H9 (cell line): ENCODE measurements at places on chromosomes 1 and 21.
A peak's percentile ranks its signal among the peaks of the same experiment; 100 is the strongest.

DNA sequence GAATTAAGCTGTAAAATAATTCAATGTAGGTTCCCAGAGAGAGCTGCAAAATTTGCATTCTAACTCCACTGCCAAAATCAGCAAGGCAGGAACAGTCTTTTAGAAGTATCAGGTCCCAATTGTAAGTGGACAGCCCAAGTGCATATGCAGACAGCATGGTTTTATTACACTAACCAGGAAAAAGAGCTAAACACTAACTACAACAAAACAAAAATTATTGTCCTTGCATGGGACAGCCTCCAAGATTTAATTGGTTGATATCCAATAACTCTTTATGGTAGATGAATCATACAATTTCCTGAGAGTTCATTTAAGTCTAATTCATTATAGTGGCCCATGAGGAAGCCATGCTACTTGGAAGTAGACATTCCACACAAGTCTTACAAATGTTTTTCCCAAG, 154.3 kb upstream of the ZNF648 start:
- no peak for DNase-seq

DNA sequence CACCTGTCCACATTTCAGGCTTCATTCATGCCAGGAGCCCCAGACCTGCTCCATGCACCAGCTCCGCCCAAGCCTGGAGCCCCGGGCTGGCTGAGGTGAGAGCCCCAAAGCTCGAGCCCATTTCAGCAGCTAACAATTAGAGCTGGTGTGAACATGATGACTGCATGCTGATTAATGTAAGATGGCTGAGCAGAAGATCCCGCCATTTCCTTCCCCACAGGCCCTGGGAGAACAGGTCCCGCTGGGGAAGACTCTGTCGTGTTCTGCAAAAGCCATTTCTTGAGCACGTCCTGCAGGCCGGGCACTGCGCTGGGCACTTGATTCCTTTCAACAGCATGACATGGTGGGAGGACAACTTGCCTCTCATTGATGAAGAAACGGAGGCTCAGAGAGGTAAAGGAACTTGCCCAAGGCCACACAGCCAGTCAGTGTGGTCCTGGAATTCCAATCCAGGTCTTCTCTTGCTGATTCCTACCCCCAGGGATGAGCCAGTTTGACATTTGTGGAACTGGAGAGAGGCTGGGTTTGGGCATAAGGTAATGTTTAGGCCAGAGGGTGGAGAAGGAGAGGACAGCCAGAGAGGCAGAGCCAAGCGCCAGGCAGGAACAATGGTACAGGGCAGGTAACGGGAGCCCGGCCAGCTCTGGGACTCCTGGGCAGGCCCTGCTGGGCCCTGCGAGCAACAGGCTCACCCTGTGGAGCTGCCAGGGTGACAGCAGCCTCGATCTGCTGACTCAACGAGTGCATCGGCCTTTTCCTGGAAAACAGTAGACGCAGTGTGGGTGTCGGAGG, 28.1 kb upstream of the EPHA2 start:
- no peak for DNase-seq

GRCh38 chr1:226627050-226627755, 78.6 kb downstream of the STUM start:
- DNase-seq: no peak

DNA sequence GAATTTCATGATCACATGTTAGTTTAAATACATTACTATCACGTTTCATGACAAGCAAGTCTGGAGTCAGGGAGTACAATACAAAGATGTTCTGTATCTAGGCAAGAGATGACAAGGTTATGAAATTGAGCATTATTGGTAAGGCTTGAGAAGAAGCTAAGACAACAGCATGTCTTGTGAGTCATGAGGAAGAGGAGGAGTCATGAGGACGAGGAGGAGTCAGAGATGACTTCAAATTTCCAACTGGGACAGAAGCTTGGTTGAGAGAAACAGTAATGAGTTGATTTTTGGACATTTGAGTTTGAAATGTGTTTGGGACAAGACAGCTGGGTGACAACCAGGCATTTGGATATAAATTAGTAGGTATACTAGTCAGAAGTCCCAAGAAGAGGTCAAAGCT, 4.3 kb upstream of the UBE2U start:
- no peak for DNase-seq

DNA sequence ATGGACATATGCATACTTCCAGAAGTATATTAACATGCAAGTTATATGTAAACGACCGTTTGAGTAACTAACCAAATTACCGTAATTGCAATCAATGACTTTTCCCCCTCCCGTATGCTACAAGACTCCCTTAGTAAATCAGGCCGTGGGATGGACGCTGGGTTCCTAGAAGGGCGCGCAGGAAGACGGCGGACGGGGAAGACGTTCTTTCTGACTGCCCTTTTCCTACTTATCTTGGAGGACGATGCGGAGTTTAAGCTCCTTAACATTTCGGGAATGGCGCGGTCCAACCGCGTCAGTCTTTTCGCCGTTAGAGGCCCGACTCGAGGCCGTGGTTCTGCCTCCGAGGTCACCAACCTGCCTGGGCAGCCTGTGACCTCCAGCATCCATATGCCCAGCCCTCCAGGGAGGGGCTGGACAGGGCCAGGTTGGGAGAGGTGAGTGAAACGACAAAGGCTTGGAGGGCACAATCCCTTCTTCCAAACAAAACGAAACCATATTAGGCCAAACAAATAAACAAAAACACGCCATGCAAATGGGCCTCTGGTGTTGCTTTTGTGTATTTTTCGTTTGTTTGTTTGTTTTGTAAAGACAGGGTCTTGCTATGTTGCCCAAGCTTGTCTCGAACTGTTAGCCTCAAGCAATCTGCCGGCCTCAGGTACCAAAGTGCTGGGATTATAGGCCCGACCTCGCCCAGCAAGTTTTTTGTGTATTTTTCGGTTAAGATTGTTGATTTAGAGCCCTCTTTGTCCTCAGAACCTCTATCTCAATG, 873 bp upstream of the PI4KB start:
- peak; percentile 59 for DNase-seq

DNA sequence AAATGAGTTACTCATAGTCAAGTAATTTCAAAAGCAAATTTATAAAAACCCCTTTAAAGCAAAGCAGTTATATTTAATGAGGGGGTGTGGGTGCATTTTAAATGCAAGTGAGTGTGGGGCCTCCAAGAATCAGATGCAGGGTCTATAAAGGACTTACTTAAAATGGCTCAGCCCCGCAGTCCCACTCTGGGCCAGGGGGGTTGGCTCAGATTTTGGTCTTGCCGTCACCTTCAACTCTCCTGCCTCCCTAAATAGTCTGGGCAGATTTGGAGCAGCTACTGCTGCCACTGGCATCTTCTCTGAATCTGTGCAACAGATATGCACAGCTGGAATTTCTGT, 16.2 kb downstream of the AMPD2 start:
- DNase-seq: no peak

GRCh38 chr21:26096494-26097371, 73.8 kb downstream of the APP start:
- DNase-seq: no peak

- no peak for DNase-seq
These were observed 143.9 kb downstream of the PHTF1 start for GRCh38 chr1:113615425-113615824.

GRCh38 chr1:34806396-34806795, 13.6 kb downstream of the GJA4 start:
- DNase-seq: no peak

DNA sequence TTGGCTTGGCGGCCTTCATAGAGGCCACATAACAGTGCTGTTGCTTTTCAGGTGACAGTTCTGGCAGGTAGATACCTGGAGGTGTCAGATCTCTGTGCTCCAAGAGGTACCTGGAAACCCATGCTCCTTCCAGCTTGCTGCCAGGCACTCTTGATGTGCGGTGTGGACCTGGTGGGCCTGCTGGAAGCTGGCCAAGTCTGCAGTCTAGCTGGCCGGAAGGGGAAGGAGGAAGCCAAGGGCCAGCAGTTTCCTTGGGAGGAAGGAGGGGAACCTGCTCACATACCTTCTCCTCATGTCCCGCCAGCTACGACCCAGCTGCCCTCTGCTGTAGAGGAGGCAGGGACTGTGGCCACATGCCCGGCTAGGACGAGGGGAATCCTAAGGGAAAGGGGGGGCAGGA, 166.4 kb upstream of the AJAP1 start:
- no peak for DNase-seq

DNA sequence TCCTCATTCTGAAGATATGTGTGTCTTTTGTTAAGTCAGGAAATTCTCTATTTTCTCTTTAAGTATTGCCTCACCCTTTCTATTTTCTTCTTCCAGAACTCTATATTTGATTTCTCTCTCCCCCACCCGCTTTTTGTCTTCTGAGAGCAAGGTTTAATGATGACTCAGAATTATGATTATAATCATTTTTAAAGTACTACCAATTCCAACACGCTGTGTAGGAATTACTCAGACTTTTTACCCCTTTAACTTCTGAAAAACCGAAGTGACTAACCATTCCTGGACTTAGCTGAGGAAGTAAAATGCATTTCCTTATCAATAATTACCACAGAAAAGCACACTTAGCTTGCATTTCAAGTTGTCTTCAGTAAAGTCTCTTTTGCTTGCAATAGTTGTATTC, 20.8 kb upstream of the SCYL3 start:
- no peak for DNase-seq

GRCh38 chr21:42721341-42721824, 68.0 kb downstream of the PDE9A start:
- no peak for DNase-seq

- no peak for DNase-seq
These were observed 19.9 kb upstream of the NEK2 start for GRCh38 chr1:211695135-211695816.

- no peak for DNase-seq
These were observed 684 bp upstream of the MRPL20 start for GRCh38 chr1:1407636-1408318.

DNA sequence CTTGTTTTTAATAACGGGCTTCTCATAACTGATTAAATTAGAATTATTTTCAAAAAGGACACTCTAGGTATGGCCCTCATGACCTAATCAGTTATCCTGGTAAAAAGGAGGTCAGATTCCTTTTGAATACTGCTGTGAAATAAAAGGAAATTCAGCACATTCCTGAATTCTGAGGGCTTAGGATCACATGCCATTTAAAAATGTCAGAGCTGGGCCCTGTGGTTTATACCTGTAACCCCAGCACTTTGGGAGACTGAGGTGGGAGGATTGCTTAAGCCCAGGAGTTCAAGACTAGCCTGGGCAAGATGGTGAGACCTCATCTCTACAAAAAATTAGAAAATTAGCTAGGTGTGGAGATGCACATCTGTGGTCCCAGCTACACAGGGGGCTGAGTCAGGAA, 18.0 kb upstream of the RABGGTB start:
- DNase-seq: no peak

GRCh38 chr1:230650300-230650699, 8.0 kb downstream of the COG2 start:
- DNase-seq: no peak

GRCh38 chr1:150322310-150322709, 977 bp downstream of the PRPF3 start:
- DNase-seq: no peak

GRCh38 chr21:27225151-27225550, 258.3 kb upstream of the ADAMTS5 start:
- no peak for DNase-seq

DNA sequence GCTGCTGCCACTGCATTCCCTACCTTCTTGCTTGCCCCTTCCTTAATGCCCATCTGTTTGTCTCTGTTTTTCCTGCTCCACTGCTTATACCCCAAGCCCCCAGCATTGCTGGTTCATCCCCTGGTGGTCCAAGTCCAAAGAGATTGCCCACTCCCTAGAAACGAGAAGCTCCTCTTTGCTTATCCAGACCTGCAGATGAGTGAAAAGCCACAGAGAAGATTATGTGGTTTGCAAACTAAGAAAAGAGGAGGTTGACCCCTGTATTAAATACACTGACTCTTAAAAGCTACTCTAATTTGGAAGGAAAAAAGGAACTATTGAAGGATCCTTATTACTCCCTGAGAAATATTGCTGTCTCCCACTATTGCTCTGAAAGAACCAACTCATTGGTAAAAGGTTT, 146.8 kb upstream of the RAB4A start:
- DNase-seq: no peak

DNA sequence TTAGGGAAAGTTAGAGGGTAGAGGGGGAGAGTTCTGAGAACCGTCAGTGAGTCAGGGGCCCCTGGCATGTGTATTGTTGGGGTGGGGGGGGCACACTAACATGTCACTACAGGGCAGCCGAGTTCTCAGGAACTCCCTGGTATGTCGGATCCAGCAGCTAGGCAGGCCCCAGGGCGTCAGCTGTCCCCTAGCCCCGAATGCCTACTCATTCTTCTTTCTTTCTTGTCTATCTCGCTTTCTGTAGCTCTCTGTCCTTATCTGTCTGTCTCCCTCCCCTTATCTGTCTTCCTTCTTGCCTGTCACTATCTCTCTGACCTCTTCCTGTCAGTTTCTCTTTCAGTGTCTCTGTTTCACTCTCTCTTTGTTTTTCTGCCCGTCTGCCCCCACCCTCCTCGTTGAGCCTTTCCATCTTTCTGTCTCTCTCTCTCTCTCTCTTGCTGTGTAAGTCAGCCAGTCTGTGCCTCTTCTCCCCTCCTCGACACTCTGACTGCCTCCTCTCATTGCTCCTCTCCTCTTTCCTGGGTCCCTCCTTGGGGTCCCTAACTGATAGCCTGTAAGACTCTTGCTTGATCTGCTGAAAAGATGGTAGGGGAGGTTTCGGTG, 2.4 kb downstream of the NTRK1 start:
- no peak for DNase-seq

DNA sequence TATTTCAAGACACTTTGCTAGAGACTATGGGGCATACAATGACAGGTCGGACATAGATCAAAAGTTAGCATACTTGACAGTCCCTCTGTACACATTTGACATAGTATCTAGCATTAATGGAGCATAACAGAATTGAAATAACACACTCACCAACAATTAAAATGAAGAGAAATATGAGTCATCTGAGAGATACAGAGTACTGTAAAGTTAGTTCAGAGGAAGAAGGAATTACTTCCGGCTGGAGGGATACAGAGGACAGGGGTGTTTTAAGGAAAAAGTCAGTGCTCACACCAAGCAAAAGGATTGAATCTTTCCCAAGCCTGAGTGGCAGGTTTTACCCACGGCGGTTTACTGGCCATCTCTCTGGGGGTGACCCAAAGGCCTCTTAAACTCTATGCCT, 2.4 kb downstream of the ZMYND12 start:
- no peak for DNase-seq

GRCh38 chr1:232101231-232101630, 474.6 kb downstream of the DISC1 start:
- DNase-seq: no peak

- DNase-seq: peak; percentile 28
These were observed 24.4 kb downstream of the SLC45A1 start for GRCh38 chr1:8342325-8342724.

DNA sequence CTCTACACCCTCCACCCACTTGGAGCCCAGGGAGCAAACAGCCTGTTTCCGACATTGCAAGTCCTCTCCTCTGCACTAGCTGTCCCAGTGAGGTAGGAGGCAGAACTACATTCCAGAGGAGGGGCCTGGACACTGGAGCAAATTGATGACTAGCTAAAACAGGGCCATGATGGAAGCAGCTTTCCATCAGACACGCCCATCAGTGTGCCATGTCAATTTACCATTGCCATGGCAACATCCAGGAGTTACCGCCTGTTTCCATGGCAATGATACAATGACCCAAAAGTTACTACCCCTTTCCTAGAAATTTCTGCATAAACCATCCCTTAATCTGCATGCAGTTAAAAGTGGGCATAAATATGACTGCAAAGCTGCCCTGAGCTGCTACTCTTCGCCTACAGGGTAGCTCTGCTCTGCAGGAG, 647.1 kb downstream of the PTPRU start:
- no peak for DNase-seq

GRCh38 chr1:199811163-199811562, 216.3 kb upstream of the NR5A2 start:
- DNase-seq: no peak

- peak; percentile 67 for DNase-seq
These were observed 354.0 kb upstream of the DUSP10 start for GRCh38 chr1:222095606-222096475.
